ENCODE measurements at places on chromosomes 11 and 22. TPM values are rescaled to one million over a fixed set of nuclear protein-coding genes. Genes with fewer than 3 reads are reported as not detected.

OR4A16 gene
- not detected for total RNA-seq

BLID gene
- 17.8 TPM for total RNA-seq

FAM181B gene
- total RNA-seq: under 0.01 TPM

OR10D3 gene
- under 0.01 TPM for total RNA-seq

MIAT gene
- 0.78 TPM for total RNA-seq

IFITM5 gene
- total RNA-seq: not detected

OSBP2 gene
- 1.4 TPM for total RNA-seq

HOATZ gene
- not detected for total RNA-seq

GCAT gene
- total RNA-seq: 23.9 TPM

UBE4A gene
- 74.6 TPM for total RNA-seq

MCHR1 gene
- total RNA-seq: 0.65 TPM

DCPS gene
- 12.3 TPM for total RNA-seq

CCDC116 gene
- total RNA-seq: 0.11 TPM

OR4B1 gene
- total RNA-seq: not detected

SCO2 gene
- 2.5 TPM for total RNA-seq

C11orf58 gene
- total RNA-seq: 170 TPM

QSER1 gene
- 32.8 TPM for total RNA-seq

ELFN2 gene
- total RNA-seq: 0.13 TPM

MRGPRX4 gene
- not detected for total RNA-seq

CHADL gene
- total RNA-seq: 1.5 TPM

DEUP1 gene
- total RNA-seq: 0.65 TPM

DCUN1D5 gene
- total RNA-seq: 50.2 TPM

AMPD3 gene
- total RNA-seq: 8.4 TPM

HEPHL1 gene
- not detected for total RNA-seq

CREB3L1 gene
- 23.1 TPM for total RNA-seq

SEPTIN5 gene
- total RNA-seq: 20.6 TPM

YPEL4 gene
- 0.65 TPM for total RNA-seq

SCT gene
- total RNA-seq: not detected

OR8K1 gene
- total RNA-seq: not detected

HEPN1 gene
- not detected for total RNA-seq

OR52A1 gene
- total RNA-seq: not detected

SYCE3 gene
- total RNA-seq: not detected

LGR4 gene
- total RNA-seq: 29.5 TPM

OSM gene
- not detected for total RNA-seq

LAYN gene
- total RNA-seq: 61.5 TPM

GLB1L2 gene
- total RNA-seq: 0.91 TPM

Data from articular chondrocyte of knee joint (primary cell).